ENCODE measurements at places on chromosomes 6 and 20. TPM values are rescaled to one million over a fixed set of nuclear protein-coding genes. Genes with fewer than 3 reads are reported as not detected.

Gene HS3ST5
- total RNA-seq: not detected

DNA sequence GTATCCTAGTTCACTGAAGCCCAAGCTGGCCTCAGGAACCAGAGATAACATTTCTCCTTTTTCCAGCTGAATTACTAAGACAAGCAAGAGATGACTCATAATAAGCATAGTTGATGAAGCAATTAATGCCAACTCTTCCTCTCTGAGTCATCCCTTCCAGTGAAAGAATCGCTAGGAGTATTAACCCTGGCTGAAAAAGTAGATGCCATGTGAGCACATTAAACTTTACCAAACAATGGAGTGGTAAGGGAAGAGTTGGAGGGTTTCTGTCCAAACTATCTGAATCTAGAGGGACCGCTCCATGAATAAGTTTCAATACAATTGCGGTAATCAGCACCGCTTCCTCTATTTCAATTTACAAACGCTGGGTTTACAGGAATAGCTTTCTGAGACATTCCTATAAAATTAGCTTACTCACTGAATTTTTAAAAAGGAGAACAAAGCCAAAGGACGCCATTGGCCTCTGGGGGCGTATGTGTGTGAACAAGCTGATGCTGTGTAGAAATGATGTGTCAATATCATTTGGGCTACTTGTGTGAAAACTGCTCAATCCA is 48.3 kb downstream of the ATXN1 start:
- peak; percentile 47 for DNase-seq

Gene CST4
- total RNA-seq: not detected

Gene SALL4
- total RNA-seq: 0.74 TPM

Gene USP49
- 5.7 TPM for total RNA-seq

DNA sequence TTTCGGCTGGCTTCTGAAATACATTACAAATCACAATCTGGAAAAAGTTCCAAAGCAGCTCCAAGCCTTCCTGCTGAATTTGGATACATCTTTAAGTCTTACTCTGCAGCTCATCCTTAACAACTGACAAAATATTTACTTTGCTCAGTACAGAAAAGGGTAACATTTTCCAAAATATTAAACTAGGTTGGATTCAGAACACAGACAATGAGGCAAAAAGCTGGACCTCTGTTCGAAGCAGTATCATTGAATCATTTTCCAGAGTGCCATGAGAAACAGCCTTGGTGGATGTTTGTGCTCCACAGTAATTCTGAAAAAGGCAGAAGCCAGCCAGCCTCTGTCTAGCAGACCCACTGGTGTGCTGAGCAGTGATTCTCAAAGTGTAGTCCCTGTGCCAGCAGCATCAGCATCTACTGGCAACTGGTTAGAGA is 162.1 kb downstream of the AIG1 start:
- no peak for DNase-seq

DNA sequence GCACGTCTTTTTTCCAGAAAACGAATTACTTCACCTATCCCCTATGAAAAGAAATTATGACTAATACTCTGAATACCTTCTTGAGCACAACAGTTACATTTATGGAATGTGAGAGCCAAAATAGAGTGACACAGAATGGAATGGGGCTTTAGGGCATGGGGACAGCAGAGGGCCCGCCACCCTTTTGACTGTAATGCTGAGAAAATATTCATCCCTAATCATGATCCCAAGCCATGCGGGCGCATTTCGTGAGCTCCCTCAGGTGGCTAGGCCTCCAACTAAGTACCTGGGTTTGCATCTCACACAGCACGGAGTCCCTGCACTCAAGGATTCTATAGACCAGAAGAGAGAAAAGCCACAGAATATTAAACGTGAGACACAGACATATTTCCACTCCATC is 212.6 kb downstream of the SOD2 start:
- no peak for DNase-seq

DNA sequence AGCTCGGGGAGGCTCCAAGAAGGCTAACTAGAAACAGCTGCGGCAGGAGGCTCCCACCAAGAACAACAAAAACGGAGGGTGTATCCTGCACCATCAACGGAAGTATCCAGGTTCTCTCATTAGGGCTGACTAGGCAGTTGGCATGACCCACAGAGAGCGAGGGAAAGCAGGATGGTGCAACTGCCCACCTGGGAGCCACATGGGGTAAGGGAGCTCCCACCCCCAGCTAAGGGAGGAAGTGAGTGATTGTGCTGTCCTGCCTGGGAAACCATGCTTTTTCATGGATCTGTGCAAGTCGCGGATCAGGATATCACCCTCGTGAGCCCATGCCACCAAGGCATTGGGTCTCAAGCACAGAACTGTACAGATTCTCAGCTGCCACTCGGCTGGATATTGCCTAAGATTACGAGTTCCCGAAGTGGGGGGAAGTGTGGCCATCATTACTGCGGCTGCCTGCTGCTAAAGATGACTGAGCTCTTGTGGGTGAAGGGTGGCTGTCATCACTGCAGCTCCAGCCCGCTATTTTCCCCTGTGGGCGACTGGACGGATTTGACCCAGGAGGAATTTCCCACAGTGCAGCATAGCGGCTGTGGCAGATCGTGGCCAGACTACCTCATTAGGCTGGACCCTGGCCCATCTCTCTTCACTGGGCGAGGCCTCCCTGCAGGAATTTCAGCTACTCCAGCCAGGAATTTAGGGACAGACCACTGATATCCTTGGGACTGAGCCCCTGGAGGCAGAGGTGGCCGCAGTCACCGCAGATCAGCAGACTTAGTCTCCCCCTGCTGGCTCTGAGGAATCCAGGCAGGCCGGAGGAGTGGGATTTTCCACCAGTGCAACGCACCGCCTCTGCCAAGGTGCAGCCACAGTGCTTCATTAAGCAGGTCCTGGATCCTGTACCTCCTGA is 515.7 kb downstream of the FRK start:
- DNase-seq: no peak

- peak; percentile 69 for DNase-seq
Observed at GRCh38 chr6:152338335-152339125, 298.6 kb downstream of the SYNE1 start.

DNA sequence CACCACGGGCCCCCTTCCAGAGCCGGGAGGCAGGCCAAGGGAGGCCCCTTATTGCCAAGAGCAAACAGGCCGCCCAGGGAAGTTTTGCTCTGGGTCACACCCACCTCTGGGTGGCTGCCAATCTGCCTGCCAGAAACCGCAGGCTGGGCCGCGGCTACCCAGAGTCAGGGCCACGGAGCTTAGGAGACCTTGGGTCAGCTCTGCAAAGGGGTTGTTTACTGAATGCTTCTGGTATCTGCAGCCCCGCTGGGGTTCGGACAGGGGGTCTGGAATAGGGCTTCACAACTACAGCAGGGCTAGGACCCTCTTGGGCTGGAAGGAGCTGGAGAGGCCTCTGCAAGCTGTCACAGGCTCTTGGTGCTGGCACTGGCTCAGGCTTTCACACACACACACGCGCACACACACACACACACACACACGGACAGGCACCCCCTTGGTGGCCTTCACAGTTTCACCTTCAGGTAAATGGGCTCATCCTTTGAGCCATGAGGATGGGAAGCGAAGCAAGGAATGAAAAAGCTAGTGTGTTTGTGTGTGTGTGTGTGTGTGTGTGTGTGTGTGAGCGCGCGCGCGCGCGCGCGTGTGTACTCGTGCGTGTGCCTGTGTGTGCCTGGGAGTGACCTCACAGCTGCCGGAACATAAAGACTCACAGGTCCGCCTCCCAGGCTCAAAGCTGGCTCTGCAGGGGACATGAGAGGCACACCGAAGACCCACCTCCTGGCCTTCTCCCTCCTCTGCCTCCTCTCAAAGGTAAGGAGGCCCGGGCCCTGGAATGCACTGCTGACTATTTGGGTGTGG is at the start of gene CCN5:
Gene CCN5 (plus strand): TSS at position 669 of the 798 bp plus-strand sequence. CDS start 22 bp downstream, at position 691.
- DNase-seq: no peak

Gene PPIL4
- 20.8 TPM for total RNA-seq
